Fibroblast of skin of abdomen (primary cell): ENCODE measurements at places on chromosomes 1 and 21.

- DNase-seq, result no peak
Measured at GRCh38 chr1:207055386-207056001, 2.4 kb downstream of the PFKFB2 start.

GRCh38 chr21:37450445-37450941 lies 83.9 kb downstream of the DYRK1A start:
- peak; percentile 50 for DNase-seq

GRCh38 chr1:110686188-110686587 lies 11.4 kb upstream of the KCNA3 start:
- no peak for DNase-seq

DNA sequence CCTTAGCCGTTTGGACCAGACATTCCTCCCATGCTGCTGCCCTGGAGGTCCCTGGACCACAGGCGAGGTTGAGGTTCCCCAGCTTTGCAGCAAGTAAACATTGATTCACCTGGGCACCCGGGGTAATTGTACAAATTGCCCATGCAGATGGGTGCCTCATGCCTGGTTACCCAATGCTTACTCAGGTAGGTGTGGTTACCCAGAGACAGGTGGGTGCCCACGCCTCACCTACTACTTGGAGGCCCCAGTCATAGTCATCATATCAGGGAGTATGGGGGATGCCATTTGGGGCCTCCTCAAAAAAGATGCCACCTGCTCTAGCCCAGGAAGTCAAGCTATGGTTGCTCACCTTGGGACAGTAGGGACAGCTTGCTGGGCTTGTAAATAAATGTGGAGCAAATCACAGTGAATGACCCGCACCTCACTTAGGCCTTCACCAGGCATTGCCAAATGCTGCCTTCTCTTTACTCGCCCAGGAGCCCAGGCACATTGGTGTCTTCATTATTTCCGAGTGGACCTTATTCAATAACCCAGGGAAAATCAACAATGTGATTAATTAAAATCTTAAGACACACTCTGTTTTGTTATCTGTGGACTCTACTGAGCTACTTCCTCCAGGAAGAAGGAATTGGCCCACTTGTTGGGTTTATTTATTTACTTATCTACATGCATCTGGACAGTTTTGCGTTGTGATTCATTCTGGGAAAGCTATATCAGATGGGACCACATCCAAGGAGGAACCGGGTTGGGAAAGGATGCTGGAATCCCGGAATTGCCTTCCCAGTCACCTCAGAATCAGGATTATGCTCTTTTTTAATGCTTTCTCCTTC lies 35.6 kb upstream of the GRHL3 start:
- peak; percentile 57 for DNase-seq

DNA sequence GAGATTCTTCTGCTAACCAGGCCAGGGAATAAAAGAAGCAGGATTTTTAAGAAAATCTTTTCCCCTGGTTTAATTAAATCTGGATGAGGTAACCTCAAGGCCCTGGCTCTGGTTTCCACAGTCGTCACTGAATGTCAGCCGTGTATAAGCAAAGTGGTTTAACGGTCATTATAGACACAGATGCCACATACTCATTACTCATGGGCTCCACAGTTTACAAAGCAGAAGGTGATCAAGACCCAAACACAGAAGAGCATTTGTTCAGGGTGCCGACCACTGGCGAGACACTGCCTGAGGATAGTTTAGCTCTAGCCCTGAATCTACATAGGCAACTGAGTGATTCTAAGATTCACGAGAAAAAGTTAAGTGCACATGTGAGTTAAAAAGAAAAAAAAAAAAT lies 27.8 kb upstream of the RAP1GAP start:
- no peak for DNase-seq

DNA sequence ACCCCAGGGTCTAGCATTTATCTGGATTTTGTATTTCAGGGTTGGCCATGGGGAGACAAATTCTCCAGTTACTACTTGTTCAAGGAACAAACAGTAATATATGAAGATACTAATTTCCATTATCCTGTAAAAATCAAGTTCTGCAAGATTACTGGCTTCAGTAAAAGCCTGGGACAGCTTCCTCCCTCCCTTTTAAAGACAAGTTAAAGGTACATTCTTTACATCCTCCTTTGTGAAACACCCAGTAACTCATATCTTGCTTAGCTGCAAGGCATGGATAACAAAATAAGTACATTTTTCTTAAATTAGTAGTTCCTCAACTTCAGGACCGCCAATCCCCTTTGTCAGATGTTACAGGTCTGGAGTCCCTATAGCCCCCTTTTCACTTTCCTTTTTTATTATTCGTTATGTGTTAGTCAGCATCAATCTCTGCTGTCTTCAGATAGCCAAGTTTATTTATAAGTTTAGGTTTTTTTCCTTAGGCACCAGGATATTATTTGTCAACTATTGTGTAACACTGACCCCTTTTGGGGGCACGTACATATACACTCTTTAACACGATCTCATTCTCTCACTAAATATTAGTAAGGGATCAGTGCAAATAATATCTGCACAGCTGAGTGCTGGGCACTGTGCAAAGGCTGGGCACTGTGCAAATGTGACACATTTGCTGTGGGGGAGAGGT lies 9.8 kb downstream of the ERRFI1 start:
- no peak for DNase-seq

DNA sequence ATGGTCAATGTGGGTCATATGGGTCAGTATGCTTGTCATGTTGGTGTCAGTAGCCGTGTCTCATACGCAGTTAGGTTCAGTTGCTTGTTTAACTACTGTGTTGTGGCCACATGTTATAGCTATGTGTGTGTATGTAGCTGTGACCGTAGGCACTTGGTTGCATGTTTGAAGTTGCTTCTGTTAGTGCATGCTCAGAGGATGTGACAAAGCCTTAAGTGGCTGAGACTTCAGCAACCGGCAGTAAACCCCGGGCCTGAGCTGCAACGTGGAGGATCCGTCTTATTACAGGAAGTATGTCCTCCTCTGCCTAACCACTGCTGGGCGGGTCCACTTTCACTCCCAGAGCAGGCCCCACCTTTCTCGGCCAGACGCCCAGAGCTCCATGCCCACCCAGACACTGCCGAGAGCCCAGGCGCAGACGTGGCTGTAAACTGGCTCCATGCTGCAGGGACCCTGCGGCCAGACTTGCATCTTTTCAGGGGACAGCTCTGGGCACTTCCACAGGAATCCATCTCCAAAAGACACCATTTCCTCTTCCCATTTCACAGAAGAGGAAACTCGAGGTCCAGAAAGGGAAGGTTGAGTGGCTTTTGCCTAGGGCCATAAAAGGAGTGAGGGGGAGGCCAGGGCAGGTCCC lies 2.2 kb downstream of the TCEA3 start:
- peak; percentile 84 for DNase-seq

GRCh38 chr1:70896224-70896623 lies 151.4 kb downstream of the PTGER3 start:
- DNase-seq, result no peak
